ENCODE measurements at places on chromosomes 5 and 9.

DNA sequence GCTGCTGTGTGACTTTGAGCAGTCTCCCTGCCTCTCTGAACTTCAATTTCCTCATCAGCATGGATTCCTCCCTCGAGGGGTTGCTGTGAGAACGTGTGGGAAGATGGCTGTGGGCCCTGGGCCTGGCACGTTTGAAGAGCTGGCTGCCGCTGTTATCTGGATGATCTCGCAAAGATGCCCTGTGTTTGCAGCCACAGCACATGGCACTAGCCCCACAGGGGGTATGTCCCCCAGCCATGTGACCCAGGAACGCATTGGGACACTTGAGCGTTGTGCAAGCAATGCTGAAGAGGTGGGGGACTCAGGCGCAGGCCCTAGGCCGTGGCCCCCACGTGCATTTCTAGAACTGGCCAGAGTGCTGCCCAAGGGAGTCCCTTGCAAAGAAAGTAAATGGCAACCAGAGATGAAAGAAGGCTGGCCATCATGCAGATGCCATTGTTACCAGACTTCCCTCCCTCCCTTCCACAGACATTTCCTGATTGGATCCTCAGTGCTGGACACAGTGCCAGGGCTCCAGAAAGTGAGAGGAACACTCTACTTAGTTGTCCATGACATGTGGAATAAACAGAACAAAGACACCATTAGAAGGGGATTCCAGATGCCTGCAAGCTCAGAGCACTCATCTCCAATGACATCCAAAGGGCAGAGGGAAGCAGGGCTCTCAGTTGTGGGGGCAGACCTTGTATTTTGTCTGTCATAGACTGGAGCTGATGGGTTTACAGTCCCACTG is 65.1 kb upstream of the NEURL1B start:
- no peak for DNase-seq

DNA sequence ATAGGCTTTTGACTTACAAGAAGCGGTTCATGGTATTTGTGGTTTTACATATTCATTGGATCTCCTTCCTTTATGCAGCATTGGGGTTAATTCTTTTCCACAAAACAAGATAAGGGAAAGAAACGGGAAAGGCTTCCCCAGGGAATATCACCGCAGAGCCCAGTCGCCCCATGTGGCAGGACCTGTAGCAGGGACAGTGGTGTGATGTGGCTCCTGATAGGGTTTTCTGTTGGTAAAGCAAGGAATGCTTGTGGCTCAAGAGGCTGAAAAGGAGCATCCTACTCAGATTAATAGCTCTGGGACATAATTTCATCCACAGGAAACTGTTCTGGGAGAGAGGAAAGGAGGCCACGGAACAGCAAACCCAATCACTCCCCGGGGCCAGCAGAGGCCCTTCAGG is 699.9 kb downstream of the MTRR start:
- no peak for DNase-seq

DNA sequence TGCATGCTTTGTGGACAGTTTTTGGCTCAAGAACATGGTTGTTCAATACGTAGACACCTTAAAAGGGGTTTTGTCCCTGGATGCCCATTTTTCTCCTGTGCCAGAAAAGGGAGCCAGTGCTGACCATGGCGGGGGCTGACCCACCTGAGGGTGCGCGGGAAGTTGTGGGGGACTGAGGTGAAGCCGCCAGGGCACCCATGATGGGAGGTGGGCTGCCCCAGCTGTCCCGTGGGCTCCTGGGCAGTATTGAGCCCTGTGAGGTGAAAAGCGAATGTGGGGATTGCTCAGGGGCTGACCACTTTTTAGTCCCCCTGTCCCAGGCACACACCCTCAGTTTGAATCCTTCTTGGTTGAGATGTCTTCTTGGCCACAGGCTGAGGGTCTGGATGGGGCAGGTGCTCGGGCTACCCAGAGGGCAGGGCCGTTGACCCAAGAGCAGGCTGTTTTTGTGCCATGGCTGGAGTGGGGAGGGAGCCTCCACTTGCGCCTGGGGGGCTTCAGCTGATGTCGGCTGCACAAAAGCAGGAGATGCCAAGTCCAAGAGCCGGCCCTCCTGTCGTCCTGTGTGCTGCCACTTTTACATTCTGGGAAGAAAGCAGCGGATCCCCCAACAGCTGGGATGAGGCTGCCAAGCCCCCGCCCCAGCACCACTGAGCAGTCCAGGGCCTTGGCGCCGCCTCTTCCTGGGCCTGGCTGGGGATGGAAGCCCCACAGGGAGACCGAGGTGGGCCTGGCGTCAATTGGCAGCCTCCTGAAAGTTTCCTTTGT is 120.1 kb downstream of the WNK2 start:
- DNase-seq = no peak

DNA sequence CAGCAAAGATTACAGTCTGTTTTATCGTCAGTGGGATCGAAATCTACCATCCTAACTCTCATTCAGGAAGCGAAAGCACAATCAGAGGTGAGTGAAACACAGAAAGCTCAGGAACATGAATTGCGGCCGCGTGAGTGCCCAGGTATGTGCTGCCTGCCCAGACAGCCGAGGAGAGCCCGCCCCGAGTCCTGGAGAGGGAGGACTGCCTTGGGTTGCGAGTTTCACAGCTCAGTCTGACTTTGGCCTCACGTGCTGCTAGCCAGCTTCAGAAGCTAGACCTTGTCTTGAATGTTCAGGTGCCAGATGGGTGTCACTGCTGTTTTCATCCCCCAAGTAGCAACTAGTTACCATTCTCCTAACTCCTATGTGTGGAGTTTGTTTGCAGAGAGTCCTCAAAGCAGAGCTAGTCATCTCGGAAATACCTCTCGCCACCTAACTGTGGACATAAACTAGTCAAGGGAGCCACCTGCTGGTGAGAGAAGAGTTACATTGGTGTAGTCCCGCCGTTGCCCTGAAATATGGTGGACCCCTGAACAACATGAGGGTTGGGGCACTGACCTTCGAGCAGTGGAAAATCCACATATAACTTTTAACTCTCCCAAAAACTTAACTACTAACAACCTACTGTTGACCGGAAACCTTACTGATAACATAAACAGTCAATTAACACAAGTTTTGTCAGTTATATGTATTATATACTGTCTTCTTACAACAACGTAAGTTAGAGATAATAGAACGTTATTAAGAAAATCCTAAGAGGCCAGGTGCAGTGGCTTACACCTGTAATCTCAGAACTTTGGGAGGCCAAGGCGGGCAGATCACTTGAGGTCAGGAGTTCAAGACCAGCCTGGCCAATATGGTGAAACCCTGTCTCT is 80.9 kb downstream of the GOLPH3 start:
- DNase-seq = peak; percentile 89

DNA sequence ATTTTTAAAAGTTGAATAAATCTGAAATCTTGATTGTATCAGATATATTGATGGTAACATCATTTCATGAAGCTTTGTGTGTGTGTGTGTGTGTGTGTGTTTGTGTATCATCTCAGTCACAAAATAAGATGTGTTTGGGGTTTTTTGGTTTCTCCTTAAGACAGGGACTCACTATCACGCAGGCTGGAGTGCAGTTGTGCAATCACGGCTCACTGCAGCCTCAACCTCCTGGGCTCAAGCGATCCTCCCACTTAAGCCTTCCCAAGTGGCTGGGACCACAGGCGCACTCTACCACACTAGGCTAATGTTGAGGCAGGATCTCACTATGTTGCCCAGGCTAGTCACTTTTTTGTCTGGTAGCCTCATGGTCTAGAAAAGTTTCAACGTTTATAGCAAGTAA is 83.4 kb upstream of the DMRT1 start:
- no peak for DNase-seq

GRCh38 chr9:68495247-68495646 is 45.4 kb downstream of the TMEM252 start:
- no peak for DNase-seq

- no peak for DNase-seq
Measured at GRCh38 chr9:114850871-114851270, 45.0 kb upstream of the TNFSF15 start.

GRCh38 chr9:116904165-116904564 is 217.1 kb downstream of the TRIM32 start:
- DNase-seq = no peak

- no peak for DNase-seq
Measured at GRCh38 chr9:88539246-88539645, 4.3 kb downstream of the NXNL2 start.

GRCh38 chr9:129673602-129674001 is 8.2 kb downstream of the PRRX2 start:
- DNase-seq = no peak

DNA sequence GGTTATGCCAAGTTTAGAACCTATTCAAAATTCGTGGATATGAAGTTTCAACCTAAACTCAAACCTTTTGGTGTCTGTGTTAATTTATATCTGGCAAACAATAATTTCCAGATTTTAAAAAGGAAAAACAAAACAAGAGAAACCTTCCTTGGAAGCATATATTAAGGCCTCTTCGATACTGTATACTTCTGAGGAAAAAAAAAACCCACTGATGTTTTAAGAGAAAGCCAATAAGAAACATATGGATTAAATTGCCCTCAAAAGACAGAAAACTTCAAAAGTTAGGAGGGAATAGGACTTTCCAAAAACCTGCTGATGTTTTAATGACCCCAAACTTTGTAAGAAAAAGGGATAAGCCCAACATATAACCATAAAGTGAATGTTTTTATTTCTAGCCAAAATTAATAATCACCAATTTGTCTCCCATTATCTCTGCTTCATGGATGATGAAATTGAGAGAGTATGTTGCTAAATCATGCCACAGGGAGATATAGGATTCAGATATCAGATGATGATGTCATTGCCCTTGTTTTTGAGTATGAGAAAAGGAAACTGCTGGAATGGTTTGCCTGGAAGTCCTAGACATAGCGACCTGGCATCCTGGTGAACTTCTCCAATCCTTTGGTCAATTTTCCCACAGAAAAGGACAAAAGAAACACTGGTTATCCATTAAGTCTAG is 423.9 kb downstream of the DMRT2 start:
- no peak for DNase-seq

DNA sequence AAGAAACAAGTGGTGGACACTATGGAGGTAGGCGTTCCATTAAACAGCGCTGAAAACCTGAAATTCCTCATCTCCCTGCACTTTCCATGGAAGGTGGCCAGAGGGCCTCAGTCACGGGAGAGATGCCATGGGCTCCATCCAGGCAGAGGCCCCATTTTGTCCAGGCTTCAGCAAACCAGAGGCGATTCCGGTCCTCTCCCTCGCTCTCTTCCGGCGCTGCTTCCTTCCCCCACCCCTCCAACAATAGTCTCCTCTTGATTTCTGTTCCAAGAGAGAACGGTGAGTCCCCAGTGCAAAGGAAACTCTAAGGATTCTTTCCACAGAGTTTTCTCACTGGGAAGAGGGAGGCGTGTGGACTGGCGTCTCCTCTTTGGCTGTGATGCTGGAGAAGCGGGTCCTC is 7.5 kb downstream of the ZNF366 start:
- DNase-seq = no peak

DNA sequence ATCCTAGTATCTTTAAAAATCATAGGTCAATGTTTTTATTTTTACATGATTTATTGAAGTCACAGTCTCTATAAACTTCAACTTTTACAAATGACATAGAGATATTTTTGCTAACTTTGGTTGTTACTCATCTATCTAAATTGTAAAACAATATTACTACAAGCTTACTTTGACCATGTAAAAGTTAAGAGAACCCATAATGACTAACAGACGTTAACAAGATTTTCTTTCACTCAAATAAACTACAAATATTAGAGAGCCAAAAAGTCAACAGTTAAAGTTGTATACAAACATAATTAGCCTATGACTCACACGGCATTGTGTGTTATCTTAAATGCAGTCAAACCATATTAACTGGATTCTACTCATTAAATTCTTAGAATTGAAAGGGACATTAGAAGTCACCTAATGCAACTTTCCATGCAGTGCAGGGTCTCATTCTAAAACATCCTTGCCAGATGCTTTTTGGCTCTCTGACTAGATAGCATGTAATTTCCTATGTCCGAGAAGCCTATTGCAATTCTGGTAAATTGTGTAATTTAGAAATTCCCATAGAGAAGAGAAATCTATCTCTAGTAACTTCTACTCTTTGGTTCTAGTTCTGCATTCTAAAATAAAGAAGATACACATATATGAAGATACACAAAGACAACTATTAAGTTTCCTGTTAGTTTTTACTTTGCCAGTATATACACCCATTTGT is 42.2 kb upstream of the UGT3A2 start:
- no peak for DNase-seq

- DNase-seq = no peak
Measured at GRCh38 chr5:154565123-154565522, 87.1 kb upstream of the HAND1 start.

GRCh38 chr5:170440771-170441392 is 51.7 kb upstream of the KCNMB1 start:
- DNase-seq = no peak

All from activated CD4-positive, alpha-beta T cell treated with anti-CD3 and anti-CD28 coated beads, Interleukin-2, amount 10 ng/mL, durations not matched to agents 24 days and 14 days (primary cell).